ENCODE measurements at places on chromosomes 6 and 20.

GRCh38 chr6:158207422-158207788 lies 39.3 kb downstream of the GTF2H5 start:
- peak; percentile 93 for DNase-seq

DNA sequence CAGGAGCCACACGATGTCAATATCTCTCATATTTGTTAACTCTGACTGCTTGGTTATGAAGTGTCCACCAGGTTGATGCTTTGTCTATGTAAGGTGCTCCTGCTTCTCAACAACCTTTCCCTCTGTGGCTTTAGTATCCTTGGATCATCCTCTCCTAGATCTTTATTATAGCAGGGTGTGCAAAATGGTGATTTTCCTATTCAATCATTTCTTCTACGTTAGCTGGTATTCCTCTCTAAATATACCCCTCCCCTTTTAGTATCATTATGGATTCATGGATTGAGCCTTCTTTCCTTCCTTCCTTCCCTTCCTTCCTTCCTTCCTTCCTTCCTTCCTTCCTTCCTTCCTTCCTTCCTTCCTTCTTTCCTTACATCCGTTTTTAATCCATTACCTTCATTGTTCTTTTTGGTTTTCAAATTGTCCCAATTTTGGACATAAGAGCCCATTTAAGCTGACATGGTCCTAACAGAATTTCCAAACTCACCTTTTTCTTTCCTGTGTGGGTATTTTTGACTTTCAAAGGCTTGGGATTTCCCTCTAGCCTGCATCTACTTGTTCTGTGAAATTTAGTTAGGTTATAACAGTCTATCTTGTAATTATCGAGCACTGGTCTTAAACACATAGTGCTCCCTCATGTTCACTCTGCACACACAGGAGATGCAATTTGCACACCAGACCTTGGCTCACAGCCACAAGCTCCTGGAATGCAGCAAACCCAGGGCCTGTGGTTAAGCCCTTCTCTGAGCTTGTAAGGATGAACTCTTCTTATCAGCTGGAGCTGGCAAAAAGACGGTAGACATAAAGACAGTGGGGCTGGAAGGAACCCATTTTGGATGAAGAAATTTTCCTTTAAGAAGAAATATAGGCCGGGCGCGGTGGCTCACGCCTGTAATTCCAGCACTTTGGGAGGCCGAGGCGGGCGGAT lies 109.9 kb downstream of the SLC24A3 start:
- DNase-seq = no peak

- peak; percentile 51 for DNase-seq
These were observed 166.8 kb downstream of the SAMD5 start for GRCh38 chr6:147675281-147675680.

DNA sequence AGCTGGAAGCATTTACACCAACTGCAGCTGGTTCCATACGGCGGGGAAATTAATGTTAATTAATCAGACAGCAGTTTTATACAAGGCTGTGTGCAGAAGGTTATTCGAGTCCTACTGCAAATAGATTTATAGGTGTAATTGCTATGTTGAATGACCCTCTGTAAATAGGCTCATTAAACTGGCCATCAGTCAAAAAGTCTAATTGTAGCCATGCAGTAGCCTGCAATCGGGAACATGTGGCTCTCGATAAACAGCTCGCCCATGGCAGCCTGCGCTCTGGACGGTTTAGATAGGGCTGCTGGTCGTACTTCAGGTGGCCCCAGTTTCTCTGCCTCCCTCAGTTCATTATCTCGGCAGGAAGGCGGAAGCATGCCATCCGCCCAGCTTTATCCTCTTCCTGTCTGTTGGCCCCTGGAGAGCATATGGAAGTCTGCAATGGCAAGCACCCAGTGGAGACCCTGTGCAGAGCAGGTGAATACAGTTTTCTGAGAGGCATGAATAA lies 143.2 kb downstream of the MBOAT1 start:
- no peak for DNase-seq

GRCh38 chr6:119065955-119066354 lies 12.5 kb downstream of the FAM184A start:
- no peak for DNase-seq

Data from iris pigment epithelial cell (primary cell).